H9 (cell line): ENCODE measurements at places on chromosomes 5 and 9.
A peak's percentile ranks its signal among the peaks of the same experiment; 100 is the strongest.

GRCh38 chr5:73298251-73298771, 125.3 kb downstream of the TMEM174 start:
- no peak overlapping the region for H3K27ac ChIP-seq
- no peaks in the 10 kb centered on the region; the same call in 1 of the 2 replicates for H3K36me3 ChIP-seq
- peak overlapping the region; percentile 42 for H3K4me3 ChIP-seq
- H3K27me3 ChIP-seq, result peaks cover 74% of the 10 kb centered on the region
- DNase-seq, result no peak

DNA sequence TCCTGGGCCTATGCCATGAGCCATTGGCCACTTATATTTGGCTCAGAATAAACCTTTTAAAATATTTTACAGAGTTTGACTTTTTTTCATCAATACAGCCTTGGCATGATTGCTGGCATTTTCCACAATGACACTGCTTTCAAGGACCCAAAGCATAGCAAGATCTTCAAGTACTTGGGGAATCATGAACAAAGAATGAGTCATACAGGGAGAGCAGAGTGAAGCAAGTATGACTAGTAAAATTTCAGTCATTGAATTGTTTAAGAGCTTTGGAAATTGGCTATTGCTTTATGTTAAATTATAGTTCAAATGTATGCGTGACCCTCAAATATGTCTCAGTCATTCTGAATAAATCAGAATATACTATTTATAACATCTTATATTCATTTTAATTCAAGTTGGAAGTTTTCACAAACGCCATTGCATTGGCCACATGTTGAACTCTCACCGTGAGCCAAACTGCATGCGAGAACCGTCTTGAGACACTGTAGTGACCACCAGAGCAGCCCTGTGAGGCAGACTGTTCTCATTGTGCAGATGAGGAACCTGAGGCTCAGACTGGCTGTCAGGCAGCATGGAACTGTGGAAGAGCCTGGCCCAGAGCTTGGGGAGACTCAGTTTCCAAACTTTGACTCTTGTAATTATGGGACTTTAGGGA, 52.9 kb downstream of the GDNF start:
- no peaks in the 10 kb centered on the region for H3K4me1 ChIP-seq
- H3K4me3 ChIP-seq, result no peak overlapping the region
- H3K27ac ChIP-seq, result no peak overlapping the region
- peaks cover 15% of the 10 kb centered on the region for H3K36me3 ChIP-seq

- no peak for DNase-seq
- H3K4me3 ChIP-seq, result no peak overlapping the region
- H3K36me3 ChIP-seq, result no peaks in the 10 kb centered on the region
- H3K27me3 ChIP-seq, result no peaks in the 10 kb centered on the region
- H3K4me1 ChIP-seq, result no peaks in the 10 kb centered on the region
These were observed 264.0 kb downstream of the EPB41L4A start for GRCh38 chr5:112154940-112155686.

- no peaks in the 10 kb centered on the region for H3K27me3 ChIP-seq
- no peak overlapping the region for H3K4me3 ChIP-seq
- no peak for DNase-seq
- no peak overlapping the region for H3K27ac ChIP-seq
- H3K4me1 ChIP-seq, result peaks cover 20% of the 10 kb centered on the region
These were observed 7.3 kb downstream of the PCDH1 start for GRCh38 chr5:141870871-141871270.

DNA sequence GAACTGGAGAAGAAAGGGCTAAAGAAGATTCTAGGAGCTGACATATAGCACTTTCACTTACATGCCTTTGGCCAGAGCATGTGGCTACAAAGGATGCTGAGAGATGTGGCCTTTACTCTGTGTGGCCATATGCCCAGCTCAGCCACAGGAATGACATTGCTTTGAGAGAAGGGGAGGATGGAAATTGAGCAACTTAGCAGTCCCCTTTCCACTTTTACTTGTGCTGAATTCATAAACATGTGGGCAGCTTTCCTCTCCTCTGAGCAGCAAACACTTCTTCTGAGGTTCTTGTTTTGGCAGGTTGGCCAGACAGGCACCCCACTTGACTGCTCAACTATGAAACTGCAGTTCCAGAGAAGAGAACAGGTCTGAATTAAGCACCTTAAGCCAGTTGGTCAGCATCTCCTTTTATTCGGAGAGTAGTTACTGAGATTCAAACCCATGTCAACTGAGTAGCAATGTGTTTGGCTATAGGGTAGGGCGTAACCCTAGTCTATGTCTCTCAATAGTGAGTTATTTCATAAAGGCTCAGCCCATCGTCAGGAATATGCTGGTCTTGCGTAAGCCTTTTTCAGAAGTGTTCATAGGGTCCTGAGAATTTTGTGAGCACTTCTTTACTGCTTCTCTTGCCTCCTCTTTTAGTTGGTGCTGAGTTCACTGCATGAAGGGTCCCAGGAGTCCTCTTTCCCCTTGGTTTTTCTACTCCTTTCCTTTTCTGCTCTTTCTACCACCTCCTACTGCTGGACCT, 134.5 kb downstream of the PALM2AKAP2 start:
- no peak for DNase-seq
- peaks cover 8% of the 10 kb centered on the region; the same call in 1 of the 2 replicates for H3K4me1 ChIP-seq
- H3K27ac ChIP-seq, result no peak overlapping the region
- H3K4me3 ChIP-seq, result no peak overlapping the region
- no peaks in the 10 kb centered on the region for H3K36me3 ChIP-seq
- no peaks in the 10 kb centered on the region for H3K27me3 ChIP-seq

- DNase-seq, result no peak
- H3K4me1 ChIP-seq, result no peaks in the 10 kb centered on the region
- no peak overlapping the region for H3K4me3 ChIP-seq
These were observed 76.7 kb upstream of the CCNG1 start for GRCh38 chr5:163360656-163361055.

GRCh38 chr5:77305222-77305846, 94.9 kb downstream of the PDE8B start:
- no peaks in the 10 kb centered on the region for H3K36me3 ChIP-seq
- no peak overlapping the region for H3K4me3 ChIP-seq
- H3K27me3 ChIP-seq, result peaks cover 5% of the 10 kb centered on the region; the same call in 1 of the 2 replicates
- H3K27ac ChIP-seq, result no peak overlapping the region
- H3K4me1 ChIP-seq, result no peaks in the 10 kb centered on the region; the same call in 1 of the 2 replicates

GRCh38 chr5:83374547-83374946, 97.0 kb upstream of the VCAN start:
- H3K4me3 ChIP-seq, result no peak overlapping the region
- H3K27me3 ChIP-seq, result no peaks in the 10 kb centered on the region
- H3K4me1 ChIP-seq, result peaks cover 8% of the 10 kb centered on the region; the same call in 1 of the 2 replicates
- no peak for DNase-seq
- no peak overlapping the region for H3K27ac ChIP-seq

DNA sequence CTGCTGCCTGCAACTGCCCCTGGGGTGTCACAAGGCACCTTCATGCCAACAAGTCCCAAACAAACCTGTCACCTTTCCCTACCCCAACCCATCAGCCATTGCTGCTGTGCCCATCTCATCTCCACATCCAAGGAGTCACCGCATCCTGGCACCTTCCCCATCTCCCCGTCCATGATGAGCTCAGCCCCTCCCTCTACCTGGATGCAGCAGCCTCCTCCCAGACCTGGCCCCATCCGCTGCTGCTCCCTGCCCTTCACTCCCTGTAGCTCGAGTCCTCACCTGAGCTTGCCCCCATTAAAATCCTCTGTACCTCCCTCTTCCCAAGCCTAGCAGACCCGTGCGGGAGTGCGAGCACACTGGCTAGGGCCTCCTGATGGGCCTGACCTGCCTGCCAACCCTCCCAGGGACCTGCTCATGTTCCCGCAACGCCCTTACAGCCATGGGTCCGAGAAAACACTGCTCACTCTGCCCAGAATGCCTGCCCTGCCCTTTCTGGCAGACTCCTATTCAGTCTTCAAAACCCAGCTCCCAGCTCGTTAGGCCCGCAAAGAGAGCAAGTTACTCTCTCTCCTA, 110.6 kb downstream of the ADAMTS2 start:
- DNase-seq, result peak; percentile 22
- no peak overlapping the region for H3K27ac ChIP-seq
- peaks cover 1% of the 10 kb centered on the region; the same call in 2 of the 3 replicates for H3K36me3 ChIP-seq
- H3K4me3 ChIP-seq, result no peak overlapping the region
- no peaks in the 10 kb centered on the region for H3K27me3 ChIP-seq

DNA sequence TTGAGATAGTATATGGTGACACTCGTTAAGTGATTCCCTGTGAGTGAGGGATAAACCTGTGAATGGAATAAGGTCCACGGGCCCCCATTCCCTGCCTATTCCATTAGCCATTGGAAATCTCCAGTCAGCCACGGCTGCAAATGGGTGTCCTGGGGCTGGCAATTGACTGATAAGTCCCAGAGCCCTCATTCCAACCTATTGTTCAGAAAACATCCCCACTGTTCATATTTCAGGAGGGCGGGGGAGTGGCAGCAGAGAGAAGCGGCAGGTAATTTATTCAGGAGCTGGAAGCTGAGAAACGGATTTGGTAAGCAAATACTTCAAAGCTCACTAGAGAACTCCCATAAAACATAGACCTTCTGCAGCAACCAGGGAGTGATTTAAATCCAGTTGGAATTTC, 42.0 kb downstream of the TMEM174 start:
- peak overlapping the region; percentile 58; the same call in 1 of the 2 replicates for H3K4me3 ChIP-seq
- DNase-seq, result no peak
- peaks cover 2% of the 10 kb centered on the region; the same call in 1 of the 2 replicates for H3K4me1 ChIP-seq
- H3K27me3 ChIP-seq, result peaks cover 16% of the 10 kb centered on the region; the same call in 1 of the 2 replicates

- H3K4me1 ChIP-seq, result no peaks in the 10 kb centered on the region
- no peak for DNase-seq
- H3K4me3 ChIP-seq, result no peak overlapping the region
- no peak overlapping the region for H3K27ac ChIP-seq
- no peaks in the 10 kb centered on the region; the same call in 1 of the 2 replicates for H3K36me3 ChIP-seq
- no peaks in the 10 kb centered on the region for H3K27me3 ChIP-seq
These were observed 13.4 kb downstream of the ZBED3 start for GRCh38 chr5:77073667-77074066.

DNA sequence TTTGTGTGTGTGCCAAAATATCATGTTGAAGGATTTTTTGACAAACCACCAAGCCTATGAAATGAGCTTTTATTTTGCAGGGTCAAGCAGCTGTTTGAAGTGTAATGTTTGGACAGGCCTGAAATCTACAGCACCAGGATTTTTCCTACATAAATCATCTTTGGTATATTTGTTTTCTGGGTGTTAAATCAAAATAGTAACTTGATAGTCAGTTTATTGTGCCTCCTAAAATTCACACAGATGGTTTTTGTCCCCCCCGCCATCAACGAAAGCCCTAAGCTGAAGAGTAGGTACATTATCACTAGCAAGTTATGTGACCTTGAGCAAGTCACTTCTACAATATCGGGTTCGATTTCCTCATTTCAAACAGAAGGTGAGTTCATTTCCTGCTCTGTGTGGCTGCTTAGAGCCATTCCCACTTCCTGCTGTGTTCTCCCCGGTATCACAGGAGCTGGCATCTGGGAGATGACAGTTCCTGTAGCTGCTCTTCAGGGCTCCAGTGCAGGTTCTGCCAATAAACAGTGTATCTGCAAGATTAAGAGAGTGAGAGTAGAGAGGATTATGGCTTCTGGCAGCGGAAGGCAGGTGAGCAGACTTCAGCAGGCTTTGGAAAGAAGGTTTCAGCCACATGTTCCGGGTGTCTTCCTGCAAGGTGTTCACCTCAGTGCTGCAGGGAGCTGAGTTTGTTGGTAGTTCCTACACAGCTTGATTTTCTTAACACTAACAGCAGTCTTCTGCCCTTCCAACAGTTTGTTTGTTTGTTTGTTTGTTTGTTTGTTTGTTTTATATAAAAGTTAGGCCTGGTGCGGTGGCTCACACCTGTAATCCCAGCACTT, 48.4 kb upstream of the GNE start:
- H3K4me1 ChIP-seq, result no peaks in the 10 kb centered on the region
- no peaks in the 10 kb centered on the region for H3K36me3 ChIP-seq
- no peak for DNase-seq
- no peak overlapping the region for H3K4me3 ChIP-seq
- H3K27ac ChIP-seq, result no peak overlapping the region
- no peaks in the 10 kb centered on the region for H3K27me3 ChIP-seq

DNA sequence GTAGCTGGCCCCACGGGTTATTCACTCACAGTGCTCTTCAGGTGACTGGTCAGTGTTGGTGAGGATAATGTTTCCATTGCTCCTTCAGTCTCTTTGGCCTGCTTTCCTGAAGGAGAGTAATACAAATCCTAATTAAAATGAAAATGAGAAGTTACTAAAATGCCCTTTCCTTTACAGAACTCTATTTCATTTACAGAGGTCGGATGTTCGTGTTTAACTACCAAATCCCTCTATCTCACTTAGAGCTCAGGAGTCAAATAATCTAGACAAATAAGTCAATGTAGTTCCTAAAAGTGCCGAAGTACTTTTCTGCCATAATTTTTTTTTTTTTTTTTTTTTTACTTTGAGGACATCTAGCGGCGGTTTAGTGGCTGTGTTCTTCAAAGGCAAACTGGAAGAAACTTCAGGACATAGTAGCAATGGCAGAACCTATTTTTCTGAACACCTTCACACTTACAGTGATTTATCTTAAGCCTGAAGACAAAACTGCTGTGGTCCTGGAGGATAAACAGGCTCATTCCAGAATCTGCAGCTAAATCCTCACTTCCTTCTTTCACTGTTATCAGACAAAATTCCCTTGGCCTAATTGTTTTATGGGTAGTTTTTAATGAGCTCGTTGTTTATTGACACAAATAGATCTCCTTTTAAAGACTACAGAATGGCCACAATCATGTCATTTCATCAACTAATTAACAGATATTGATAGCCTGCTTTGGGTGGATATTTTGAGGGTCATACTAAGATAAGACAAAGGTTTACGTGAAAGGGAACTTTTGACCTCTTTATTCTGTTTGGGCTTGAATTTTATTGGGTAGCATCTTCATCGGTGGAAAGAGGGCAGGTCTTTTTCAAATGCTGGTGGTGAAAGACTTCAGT, 207.6 kb upstream of the DMRTA1 start:
- no peaks in the 10 kb centered on the region for H3K4me1 ChIP-seq
- H3K27ac ChIP-seq, result no peak overlapping the region
- H3K4me3 ChIP-seq, result no peak overlapping the region
- H3K27me3 ChIP-seq, result no peaks in the 10 kb centered on the region
- no peaks in the 10 kb centered on the region for H3K36me3 ChIP-seq
- DNase-seq, result no peak

DNA sequence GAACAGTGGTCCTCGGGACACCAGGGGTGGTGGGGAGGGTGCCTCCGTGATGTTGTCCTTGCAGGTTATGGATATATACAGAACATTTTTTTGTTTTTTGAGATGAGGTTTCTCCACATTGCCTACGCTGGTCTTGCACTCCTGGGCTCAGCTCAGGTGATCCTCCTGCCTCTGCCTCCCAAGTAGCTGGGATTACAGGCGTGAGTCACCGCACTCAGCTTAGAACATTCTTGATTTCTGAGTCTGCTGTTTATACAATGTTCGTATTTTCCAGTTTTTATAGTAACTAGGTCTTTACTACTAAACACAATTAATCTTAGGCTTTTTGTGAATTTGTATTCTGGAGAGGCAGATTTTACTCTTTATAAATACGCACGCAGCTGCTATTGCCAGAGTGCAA, 6.0 kb downstream of the PMPCA start:
- H3K4me1 ChIP-seq, result no peaks in the 10 kb centered on the region
- DNase-seq, result no peak
- H3K27ac ChIP-seq, result no peak overlapping the region
- peaks cover 72% of the 10 kb centered on the region for H3K36me3 ChIP-seq

GRCh38 chr9:87276327-87276841, 221.3 kb upstream of the DAPK1 start:
- no peak overlapping the region for H3K27ac ChIP-seq
- H3K4me3 ChIP-seq, result no peak overlapping the region
- H3K4me1 ChIP-seq, result no peaks in the 10 kb centered on the region
- H3K36me3 ChIP-seq, result no peaks in the 10 kb centered on the region
